ENCODE measurements at places on chromosomes 6 and 20.
A peak's percentile ranks its signal among the peaks of the same experiment; 100 is the strongest.

DNA sequence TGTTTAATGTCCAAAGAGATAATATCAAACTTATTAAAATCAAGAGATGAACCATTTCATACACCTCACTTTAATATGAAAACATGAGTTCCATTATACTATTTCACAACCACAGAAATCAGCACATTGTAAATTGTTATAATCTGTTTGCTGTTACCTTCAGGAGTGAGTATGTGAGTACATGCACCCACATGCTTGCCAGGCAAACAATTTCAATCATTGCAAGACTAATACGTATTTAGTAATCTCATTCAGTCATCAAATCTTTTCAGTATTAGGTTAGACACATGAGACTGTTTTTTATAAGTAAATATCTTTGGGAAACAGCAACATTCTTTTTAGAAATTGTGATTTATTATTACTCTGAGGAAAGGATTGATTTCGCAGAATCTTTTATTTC lies 9.3 kb upstream of the EPM2A start:
- no peak for DNase-seq

- DNase-seq, result no peak
Measured at GRCh38 chr20:18750735-18751134, 62.8 kb upstream of the SCP2D1 start.

- peak; percentile 70 for DNase-seq
Measured at GRCh38 chr6:89034586-89035251, 45.8 kb upstream of the PNRC1 start.

DNA sequence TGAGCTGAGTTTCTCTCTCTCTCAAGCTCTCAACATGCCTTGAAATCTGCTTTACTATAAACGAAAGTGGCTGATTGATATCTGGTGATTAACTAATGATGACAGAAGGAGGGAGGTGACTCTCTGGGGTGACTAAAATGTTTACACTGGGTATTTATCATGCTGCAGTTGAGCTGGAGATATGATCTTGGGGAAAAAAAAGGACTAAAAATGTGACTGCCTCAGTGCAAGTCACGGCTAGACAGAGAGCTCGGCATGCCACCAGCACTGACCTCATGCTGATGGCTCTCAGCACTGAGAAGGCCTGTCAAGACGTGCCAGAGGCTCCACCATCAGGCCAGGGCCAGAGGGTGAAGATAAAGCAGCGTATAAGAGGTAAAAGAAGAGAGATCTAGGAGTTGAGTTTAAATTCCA lies 103.1 kb upstream of the SPACA1 start:
- DNase-seq, result no peak

GRCh38 chr6:157811476-157812173 lies 11.4 kb upstream of the SNX9 start:
- DNase-seq, result no peak

GRCh38 chr20:20668639-20669038 lies 43.8 kb downstream of the RALGAPA2 start:
- DNase-seq, result peak; percentile 65

DNA sequence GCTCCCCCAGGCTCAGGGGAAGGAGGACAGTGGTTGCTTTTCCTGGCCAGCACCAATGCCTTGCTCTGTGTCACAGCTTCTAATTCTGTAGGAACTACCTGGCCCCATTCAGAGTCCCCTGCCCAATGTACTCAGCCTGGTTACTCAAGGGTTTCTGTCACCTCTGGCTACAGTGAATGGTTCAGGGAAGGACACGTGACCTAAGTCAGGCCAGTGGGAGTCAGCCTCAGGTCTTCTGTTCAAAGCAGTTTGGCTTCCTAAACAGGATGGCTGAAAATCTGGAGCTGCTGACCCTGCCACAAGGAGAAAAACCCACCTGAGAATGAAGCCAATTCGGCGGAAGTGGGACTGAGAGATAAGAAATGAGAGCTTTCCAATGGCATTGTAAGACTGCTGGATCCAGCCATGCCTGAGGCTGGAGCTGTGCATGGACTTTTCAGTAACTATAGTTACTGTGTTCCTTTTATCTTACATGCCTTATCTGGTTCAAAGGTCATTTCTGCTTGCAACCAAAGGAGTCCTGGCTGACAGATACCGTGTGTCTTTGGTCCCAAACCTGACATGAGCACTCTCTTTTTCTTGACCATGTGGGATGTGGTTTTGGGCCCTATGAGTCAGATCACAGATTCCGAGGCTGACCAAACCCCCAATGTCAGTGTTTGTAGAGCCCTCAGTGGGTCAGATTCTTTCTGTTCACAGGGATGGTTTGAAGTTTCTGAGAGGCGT lies 104.3 kb downstream of the SULF2 start:
- DNase-seq, result no peak

- peak; percentile 91 for DNase-seq
Measured at GRCh38 chr6:55034752-55035151, 139.6 kb upstream of the HCRTR2 start.

DNA sequence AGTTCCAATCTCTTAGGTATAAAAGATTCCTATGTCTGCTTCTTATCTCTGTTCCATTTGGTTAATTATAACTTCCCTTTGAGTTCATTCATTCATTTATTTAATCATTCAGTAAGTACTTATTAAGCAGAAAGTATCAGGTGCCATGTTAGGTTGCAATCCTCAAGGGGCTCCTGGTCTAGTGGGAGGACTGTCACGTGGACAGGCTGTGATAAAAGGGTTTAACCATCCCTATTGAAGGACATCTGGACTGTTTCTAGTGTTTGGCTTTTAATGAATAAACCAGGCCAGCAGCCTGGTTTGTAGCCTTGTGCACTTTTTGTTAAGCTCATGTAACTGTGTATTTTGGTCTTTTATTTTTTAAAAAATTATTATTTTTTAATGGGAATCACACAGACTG lies 162.1 kb upstream of the OGFRL1 start:
- no peak for DNase-seq

GRCh38 chr20:32241807-32242206 lies 34.1 kb downstream of the POFUT1 start:
- no peak for DNase-seq

- DNase-seq, result peak; percentile 47
Measured at GRCh38 chr6:154613137-154613676, 102.7 kb upstream of the CNKSR3 start.

- DNase-seq, result peak; percentile 54
Measured at GRCh38 chr20:41617059-41617901, 897 bp downstream of the CHD6 start.

- no peak for DNase-seq
Measured at GRCh38 chr6:36688063-36688738, 9.4 kb upstream of the RAB44 start.

DNA sequence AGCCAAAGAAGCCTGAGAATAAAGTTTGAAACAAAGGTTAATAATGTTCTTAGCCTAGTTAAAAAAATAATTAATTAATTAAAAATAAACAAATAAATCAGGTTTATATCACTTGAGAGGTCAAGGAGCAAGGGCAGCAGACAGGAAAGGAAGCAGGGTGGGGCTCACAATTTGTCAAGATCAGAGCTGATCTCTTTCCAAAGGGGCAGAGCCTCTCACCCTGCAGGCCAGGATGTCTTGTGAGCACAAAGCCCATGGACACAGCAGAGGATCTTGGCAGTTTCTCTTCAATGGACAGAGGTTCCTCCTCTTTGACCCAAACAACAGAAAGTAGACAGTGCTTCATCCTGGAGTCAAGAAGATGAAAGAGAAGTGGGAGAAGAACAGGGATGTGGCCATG lies 14.9 kb downstream of the ULBP1 start:
- no peak for DNase-seq

DNA sequence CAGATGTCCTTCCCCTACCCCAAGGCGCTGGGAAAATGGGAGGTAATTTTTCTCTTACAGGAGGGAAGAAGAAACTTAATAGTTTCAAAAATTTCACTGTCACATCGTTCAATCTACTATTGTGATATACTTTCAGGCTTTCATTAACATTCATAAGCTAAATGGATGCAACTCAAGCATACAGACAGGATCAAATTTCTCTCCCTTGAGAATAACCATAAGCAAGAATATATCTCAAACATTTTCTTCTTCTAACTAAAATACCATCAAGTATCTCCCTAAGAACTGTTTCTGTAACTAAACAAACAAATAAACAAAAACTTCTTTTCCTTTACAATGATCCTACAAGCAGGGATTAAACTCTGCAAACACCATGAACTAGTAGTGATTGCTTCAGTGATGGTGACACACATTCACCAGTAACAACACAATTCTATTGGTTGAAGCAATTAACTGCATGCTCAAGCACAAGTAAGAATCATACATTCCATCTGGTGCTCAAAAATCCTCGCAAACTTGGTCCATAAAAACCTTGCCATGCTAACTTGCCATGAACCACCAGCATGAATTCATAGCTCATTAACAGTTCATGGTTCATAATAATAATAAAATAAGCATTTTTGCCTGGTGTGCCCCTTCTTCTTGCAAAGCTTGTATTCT lies 183.8 kb downstream of the PTPRK start:
- DNase-seq, result no peak

- no peak for DNase-seq
Measured at GRCh38 chr6:9943986-9944385, 470.9 kb downstream of the TFAP2A start.

All from Kasumi-1 (cell line).